H4 (cell line): ENCODE measurements at places on chromosomes 5 and 9. TPM values are rescaled to one million over a fixed set of nuclear protein-coding genes. Genes with fewer than 3 reads are reported as not detected.

Gene ZCCHC10
- total RNA-seq = 35.6 and 68.6 TPM in 2 replicates

Gene RFESD
- total RNA-seq = 1.5 and 2.2 TPM in 2 replicates

Gene TXNDC8
- total RNA-seq = not detected in 2 replicates

Gene IL4
- total RNA-seq = not detected in 2 replicates

Gene SMIM33
- total RNA-seq = not detected in 2 replicates

Gene PCDHA1
- 0.45 and 0.56 TPM in 2 replicates for total RNA-seq

Gene KCNV2
- total RNA-seq = not detected in 2 replicates

Gene SCGB3A1
- not detected in 2 replicates for total RNA-seq

Gene TSLP
- total RNA-seq = 0.99 and 1.1 TPM in 2 replicates

Gene BARHL1
- not detected in 2 replicates for total RNA-seq

Gene C8G
- total RNA-seq = not detected in 2 replicates

Gene RANBP17
- total RNA-seq = not detected in 2 replicates

Gene SPATA31E1
- not detected in 2 replicates for total RNA-seq

Gene TAF7
- 51.2 and 74.8 TPM in 2 replicates for total RNA-seq

Gene RNF183
- total RNA-seq = not detected in 2 replicates

Gene PCDHGA10
- 1.4 and 1.9 TPM in 2 replicates for total RNA-seq

Gene PROB1
- not detected in 2 replicates for total RNA-seq

Gene RMI1
- total RNA-seq = 9.1 and 11.5 TPM in 2 replicates

Gene FCHO2
- total RNA-seq = 2.4 and 4.1 TPM in 2 replicates

Gene ANKRD18B
- total RNA-seq = 0.75 TPM in 1 of 2 replicates, not detected in the other
